Endothelial cell (in vitro differentiated cells): ENCODE measurements at places on chromosomes 4 and X. TPM values are rescaled to one million over a fixed set of nuclear protein-coding genes. Genes with fewer than 3 reads are reported as not detected.

DNA sequence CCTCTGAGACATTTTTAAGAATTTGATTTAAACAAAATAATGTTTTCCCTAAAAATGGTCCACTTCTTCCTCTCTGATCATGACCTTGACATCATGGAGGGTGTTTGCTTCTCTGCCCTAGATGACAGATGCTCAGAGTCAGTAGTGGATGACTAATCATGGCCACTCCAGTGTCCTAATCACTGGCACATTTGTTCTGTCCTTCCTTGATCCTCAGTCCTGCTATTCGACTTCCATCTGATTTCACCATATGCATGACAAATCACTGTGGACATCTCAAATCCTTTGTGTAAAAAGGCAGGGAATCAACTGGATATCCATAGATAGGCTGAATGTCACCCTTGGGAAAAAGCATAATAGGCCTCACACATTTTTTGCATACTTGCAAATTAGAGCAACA, 9.0 kb downstream of the CRMP1 start:
- no peak for DNase-seq

- no peak for DNase-seq
Observed at GRCh38 chr4:152458801-152459302, 77.0 kb downstream of the FBXW7 start.

GRCh38 chr4:3786196-3786869, 20.1 kb downstream of the ADRA2C start:
- DNase-seq, result no peak

TRIM60 gene
- not detected for total RNA-seq
